ENCODE measurements at places on chromosomes 4 and X.

DNA sequence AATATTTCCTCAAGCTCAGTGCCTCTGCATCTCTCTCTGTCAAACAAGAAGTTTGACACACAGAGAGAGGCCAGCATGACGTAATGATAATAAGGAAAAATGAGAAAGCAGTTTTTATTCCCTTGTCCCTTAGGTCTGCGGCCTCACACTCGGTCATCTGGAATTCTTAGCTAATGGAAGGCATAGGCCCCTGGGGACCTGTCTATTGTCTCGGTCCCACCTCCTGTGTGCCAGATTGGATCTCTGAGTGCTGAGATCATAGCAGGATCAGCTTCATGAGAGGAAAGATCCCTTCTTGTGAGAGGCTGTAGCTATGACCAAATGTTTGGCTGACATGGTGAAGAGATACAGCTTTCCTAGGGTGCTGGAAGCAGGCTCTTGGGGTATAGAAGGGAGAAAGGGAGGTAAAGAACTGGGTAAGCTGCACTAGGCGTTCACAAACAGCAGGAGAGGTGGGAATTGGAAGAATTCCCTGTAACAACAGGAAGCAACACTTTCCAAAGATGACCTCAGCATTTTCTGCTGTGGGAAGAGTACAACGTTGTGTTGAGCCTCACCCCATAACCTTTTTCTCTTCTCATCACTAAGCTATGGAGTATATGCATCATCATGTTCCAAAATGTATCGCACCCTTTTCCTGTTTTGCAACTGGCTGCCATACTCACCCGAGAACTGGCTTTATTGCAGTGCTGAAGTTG lies 20.2 kb downstream of the TMEM31 start:
- DNase-seq, result peak; percentile 80

GRCh38 chrX:120087289-120088017 lies 10.0 kb upstream of the RHOXF2B start:
- DNase-seq, result no peak

DNA sequence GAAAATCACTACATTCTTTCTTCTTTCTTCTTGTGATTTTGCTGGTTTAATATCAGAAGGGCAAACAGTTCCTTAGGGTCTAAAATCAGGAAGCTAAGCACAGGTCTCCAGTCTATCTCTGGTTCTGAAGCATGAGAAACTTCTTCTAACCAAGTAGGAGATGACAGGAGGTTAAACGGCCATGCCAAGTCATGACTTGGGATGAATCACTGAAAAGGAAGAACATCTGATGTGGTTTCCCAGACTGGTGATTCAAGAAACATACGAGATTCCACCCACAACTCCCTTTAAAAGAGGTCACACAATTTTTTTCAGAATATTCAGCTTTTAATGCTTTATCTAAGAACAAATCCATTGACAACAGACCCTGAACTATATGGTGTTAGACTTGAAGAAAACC lies 684.0 kb upstream of the PRKX start:
- no peak for DNase-seq

DNA sequence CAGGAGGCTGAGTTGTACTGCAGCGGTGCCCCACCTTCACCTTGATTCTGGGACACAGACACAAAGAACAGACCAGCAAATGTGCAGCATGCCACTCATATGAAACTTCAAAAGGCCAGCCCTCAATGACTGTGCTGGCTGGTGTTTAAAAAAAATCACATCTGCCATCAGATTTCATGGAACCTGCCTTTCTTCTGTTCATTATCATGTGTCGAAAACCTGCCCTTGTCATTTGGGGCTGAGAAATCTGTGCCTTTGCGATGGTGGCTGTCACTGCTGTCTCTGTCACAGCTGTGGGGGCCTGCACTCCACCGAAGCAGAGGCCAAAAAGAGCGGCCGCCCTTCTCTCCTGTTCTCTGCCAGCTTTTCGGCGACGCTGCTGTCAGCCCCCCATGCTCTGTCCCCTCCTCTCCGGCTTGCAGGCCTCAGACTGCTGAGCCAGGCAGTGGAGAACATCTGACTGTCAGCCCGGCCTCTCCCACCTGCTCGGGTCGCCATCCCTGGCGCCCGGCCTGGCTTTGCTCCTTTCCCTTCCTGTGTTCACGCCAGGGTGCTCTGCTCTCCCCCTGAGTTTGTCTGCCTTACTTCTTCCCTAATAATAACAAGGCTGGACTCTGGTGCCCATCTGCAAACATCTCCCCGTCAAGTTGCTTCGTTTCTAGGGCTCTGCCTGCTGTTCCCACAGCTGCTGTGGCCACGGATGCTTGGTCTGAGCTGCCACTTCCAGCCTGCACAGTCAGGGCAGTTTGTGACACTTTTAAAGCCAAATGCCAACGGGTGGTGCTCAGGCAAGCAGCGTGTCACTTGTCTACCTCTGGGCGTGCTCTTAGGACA lies 355.2 kb downstream of the UNC5C start:
- DNase-seq, result no peak

DNA sequence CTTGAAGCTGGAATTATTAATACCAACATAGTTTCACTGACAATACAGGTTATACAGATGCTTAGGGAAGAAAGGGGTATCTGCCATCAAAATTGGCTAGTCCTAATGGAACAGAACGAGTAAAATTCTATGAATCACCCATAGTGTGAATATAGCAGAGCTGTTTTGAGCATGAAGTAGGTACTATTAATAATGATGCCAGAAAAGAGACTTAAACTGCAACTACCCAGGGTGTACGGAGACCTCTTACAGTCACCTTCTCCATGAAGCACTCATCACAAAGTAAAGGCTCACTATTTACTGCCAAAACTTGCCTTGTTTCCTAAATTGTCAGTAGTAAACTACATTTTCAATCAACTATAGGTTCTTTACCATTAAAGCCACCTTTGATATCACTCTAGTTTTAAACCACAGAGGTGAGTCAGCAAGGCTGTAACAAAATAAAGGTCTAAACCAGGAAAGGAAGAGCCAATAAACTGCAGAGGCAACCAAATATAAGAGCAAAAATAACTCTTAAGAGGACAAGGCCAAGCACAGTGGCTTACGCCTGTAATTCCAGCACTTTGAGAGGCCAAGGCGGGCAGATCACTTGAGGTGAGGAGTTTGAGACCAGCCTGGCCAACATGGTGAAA lies 114.4 kb downstream of the FRYL start:
- peak; percentile 50 for DNase-seq

DNA sequence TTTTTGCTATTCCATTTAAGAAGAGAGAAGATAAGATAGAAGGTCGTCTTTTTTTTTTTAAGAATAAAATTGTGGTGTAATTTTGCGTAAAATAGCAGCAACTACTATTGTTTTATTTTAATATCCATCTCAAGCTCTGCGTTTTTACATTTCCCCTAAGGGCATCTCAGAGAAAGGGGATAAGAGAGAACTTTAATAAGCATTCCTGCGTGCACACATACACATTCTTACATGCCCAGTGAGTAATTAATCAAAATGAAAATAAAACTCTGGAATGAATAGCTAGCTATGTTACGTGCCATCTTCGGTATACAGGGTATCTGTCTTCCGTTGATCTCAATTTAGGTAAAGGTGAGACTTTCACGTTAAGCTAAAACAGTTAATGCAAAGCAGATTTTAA lies 200.3 kb upstream of the TENM3 start:
- DNase-seq, result no peak

- DNase-seq, result no peak
Measured at GRCh38 chrX:5307416-5307815, 921.3 kb downstream of the NLGN4X start.

All from astrocyte of the spinal cord (primary cell).